Stimulated activated naive CD8-positive, alpha-beta T cell treated with anti-CD3 and anti-CD28 coated beads, Interleukin-15, amount 100 ng/mL, for 72 hours (primary cell): ENCODE measurements at places on chromosomes 6 and 20.

DNA sequence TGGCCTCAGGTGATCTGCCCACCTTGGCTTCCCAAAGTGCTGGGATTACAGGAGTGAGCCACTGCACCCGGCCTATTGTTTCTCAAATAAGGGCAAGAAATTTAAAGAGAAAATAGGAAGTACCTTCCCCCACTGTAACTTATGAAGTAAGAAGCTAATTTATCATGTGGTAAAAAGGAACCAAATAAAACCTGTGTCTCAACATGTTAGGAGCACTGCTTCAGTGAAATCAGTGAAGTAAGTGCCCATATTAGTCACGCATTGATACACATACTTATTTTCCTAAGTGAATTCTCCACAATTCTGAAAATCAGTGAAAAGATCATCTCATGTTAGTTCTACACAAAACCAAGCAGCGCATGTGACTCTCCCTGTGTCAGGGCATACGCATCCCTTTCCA, 14.2 kb upstream of the LPA start:
- DNase-seq = no peak

GRCh38 chr6:89066940-89067646, 13.5 kb upstream of the PNRC1 start:
- no peak for DNase-seq

- peak; percentile 87 for DNase-seq
Observed at GRCh38 chr6:28884423-28885131, 39.2 kb downstream of the TRIM27 start.

- no peak for DNase-seq
Observed at GRCh38 chr6:112592159-112592558, 245.0 kb downstream of the RFPL4B start.

DNA sequence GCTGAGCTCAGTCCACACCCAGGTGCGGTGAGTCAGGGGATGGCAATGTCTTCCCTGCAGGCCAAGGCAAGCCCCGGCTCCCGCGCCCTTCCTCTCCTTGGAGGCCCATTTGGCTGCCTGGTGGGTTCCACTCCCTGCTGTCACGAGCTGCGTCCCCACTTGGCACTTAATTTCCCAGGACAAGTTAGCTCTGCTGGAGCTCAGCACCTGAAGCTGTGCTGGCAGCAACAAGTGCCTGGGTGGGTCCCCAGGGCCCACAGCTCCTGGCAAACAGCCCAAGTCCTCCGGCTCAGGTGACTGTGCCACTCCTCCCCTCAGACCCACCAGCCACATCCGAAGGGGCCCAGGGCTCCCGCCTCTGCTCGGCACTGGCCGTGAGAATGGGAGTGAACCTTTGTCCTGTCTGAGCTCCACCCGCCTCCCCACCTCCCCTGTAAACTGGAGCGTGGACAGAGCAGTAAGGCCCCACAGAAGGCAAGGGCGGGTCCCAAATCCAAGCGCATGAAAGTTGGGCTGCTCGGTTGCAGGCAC, 16.9 kb downstream of the LAMA5 start:
- DNase-seq = no peak
